ENCODE measurements at places on chromosomes 5 and 9.

GRCh38 chr5:16750445-16750844 lies 133.6 kb upstream of the RETREG1 start:
- no peak for DNase-seq

GRCh38 chr5:55151923-55152842 lies 7.8 kb upstream of the GPX8 start:
- DNase-seq: no peak

- DNase-seq: no peak
Observed at GRCh38 chr9:127751269-127752054, 16.4 kb upstream of the TOR2A start.

DNA sequence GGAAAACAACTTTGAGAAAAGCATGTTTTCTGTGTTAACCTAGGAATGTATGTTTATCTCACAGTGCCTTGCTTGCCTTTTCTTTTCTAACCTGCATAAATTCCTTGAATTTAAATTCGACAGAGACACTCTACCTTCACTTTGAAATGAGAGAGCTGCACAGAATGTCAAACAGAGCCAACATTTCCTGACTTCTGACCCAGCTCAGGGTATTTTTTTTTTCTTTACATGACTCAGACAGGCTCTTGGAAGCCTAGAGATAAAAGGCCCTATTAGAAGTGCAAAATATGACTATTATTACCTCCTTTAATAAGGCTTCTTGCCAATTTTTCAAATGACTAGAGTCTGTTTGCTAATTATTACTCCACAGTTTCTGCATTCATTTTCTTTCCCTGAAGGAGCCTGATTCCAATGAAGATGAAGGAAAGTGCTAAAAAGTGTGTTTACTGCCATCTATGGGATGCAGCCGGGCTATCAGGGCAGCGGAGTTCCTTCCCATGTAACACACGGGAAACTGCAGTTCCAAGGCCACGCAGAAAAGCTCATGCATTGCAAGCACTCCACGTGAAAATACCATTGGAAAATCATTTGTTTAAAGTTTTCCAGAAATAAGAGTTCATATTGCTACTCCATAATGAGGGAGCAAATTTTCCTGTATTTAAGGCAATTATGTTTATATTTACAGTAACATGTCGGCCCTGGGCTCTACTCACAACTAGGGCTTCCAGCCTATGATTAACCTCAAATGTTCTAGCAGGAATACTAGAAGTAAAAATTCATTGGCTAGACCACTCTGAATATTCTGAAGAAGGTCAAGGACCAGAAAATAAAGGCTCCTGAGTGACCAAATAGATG lies 485.6 kb downstream of the ZSWIM6 start:
- no peak for DNase-seq

- DNase-seq: no peak
Observed at GRCh38 chr5:149913436-149914419, 30.9 kb downstream of the PDE6A start.

- DNase-seq: no peak
Observed at GRCh38 chr9:106575823-106576222, 287.1 kb upstream of the ZNF462 start.

GRCh38 chr9:117302487-117302886 lies 112.4 kb downstream of the ASTN2 start:
- no peak for DNase-seq

DNA sequence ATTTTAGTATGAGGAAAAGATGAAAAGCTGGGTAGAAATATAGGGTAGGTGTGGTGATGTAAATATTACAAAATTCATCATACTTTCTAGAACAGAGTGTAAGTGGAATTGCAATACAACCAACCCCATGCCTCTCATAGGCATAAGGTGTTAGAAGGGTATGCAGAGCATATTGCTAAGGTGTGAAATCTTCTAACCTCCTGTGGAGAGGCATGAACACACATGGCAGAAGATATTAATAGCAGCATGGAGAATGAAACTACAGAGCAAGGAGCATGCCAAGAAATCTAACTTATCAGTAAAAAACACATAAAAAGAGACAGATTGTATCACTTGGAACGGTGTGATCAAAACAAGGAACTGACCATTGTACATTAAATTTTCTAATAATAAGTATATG lies 441.5 kb downstream of the CDH18 start:
- no peak for DNase-seq

- DNase-seq: no peak
Observed at GRCh38 chr9:107636571-107637381, 147.2 kb upstream of the KLF4 start.

- no peak for DNase-seq
Observed at GRCh38 chr5:136190904-136191303, 2.1 kb downstream of the SMIM32 start.

GRCh38 chr9:9536523-9536922 lies 1076.3 kb downstream of the PTPRD start:
- DNase-seq: no peak
